ENCODE measurements at places on chromosomes 2 and 18.

DNA sequence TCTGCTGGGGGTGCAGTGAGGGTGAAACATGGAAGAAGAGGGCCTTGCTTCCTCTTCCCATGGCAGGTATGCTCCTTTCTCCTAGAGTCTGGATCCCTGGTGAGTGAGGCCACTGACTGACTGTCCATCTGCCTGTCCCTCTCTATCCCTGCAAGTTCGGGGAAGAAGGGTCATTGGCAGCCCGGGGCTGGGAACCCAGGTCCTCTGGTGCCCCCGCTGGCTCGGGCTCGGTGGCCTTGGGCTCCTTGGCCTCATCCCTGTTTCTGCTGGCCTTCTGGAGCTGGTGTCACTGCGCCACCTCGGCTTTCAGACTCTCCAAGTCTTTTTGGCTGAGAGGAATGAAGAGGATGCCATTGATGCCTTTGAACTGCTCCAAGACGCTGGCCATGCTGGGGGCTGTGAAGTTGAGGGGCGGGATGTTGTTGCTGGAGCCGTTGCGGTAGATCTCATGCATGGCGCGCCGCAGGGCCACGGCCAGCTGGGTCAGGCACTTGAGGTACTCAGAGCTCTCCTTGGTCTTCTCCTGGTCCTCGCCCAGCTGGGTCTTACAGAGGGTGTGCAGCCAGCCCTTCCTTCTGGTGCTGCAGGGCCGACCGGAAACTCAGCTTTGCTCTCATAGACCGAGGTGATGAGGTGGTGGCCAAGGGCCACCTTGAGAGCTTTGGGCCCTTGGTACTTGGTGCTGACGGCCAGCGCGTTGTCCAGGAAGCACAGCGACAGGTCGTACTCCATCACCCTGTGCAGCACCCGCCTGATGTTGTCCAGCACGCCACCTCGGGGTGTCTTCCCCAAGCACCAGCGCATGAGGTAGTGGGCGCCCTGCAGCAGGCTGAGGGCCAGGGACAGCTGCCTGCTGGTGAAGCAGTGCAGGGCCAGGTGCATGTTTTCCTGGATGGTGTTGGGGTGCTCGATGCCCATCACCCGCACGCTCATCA is 6.3 kb downstream of the MEP1B start:
- no peak for DNase-seq

DNA sequence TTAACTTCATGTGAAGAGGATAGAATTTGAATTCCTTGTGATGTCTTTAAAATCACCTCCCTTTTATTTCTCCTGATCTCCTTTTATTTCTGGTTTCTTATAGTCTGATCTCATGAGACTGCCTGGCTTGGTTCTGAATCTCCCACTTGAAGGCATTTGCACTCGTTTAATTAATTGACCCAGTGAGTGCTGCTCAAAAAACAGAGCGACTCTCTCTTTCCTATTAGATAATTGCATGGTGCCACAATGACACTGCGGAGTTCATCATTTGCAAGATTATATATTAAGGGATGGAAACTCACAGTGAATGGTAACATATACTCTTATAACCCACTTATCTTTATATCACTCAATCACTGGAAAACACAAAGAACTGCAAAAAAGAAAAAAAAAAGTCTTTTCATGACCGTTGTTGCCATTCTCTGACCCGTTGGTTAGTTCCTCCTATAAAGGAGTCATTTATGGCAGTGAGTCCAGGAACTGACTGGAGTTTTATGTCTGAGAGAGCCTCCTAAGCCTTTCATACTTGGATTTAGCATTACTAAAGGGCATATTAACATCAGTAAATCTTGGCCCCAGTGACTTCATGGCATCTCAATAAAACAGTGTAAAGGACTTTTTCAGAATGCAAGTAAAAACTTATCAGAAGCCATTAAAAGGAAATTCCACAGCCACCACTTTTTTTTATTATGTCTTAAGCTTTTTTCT is 103.3 kb upstream of the EPHA4 start:
- no peak for DNase-seq

- no peak for DNase-seq
Observed at GRCh38 chr2:6915399-6915798, 1.8 kb upstream of the RNF144A start.

GRCh38 chr2:11802782-11803191 is 56.4 kb downstream of the LPIN1 start:
- no peak for DNase-seq

DNA sequence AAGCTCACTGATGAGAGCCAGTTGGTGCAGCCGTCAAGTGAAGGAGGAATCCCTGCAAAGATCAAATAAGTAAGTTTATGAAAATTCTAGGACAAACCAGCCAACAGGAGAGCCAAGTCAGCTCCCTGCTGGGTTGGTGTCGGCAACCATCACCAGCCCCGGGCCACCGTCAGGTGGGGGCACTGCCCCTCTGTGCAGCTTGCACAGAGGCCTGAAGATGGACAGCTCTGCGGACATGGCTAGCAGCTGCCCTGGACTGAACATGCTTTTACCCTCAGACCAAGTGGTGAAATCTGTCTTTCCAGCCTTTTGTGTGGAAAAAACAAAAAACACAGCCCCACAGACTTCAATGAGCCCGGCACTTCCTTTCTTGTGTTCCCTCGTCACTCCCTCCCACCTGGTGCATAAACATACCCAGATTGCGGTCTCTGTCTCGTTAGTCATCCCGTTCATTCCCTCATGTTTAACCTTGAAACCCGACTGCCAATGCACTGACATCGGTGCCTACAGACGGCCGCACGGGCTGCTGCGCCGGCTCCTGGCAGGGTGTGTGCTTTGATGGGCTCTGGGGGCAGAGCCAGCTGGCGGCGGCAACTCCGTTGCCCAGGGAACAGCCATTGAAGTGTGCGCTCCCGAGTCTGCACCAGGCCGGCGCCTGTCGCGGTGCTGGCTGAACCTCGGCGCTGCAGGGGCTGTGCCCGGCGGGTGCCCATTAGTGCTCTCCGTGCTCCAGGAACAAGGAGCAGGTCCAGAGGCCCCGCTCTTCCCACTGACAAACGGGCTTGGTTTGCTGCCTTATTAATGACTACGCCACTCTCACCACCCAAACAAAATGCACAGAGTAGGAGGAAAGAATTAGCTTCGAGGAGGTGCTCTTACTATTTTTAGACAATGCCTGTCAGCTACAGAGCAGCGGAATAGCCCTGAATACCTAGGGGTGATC is 95.3 kb downstream of the EIPR1 start:
- DNase-seq, result no peak

DNA sequence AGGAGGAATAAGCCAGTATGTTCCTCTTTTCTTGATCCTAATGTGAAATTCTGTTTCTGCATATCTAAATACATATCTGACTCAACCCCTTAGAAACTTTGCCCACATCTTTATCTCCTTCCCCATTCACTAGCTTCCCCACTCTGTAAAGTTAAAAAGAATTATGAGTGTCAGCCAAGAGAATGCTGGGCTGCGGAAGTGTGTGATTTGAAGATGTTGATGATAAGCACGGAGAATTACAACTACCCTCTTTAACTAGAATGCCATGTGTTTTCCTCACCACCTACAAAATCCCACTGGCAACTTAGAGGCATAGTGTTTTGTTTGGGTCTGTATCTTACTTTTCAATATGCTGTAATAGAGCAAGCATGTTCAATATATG is 490.4 kb upstream of the FANCL start:
- no peak for DNase-seq

GRCh38 chr18:62280786-62281185 is 44.3 kb upstream of the TNFRSF11A start:
- no peak for DNase-seq

- DNase-seq, result no peak
Observed at GRCh38 chr2:191636235-191636543, 41.7 kb upstream of the NABP1 start.

GRCh38 chr18:5558851-5559250 is 15.1 kb upstream of the EPB41L3 start:
- no peak for DNase-seq

DNA sequence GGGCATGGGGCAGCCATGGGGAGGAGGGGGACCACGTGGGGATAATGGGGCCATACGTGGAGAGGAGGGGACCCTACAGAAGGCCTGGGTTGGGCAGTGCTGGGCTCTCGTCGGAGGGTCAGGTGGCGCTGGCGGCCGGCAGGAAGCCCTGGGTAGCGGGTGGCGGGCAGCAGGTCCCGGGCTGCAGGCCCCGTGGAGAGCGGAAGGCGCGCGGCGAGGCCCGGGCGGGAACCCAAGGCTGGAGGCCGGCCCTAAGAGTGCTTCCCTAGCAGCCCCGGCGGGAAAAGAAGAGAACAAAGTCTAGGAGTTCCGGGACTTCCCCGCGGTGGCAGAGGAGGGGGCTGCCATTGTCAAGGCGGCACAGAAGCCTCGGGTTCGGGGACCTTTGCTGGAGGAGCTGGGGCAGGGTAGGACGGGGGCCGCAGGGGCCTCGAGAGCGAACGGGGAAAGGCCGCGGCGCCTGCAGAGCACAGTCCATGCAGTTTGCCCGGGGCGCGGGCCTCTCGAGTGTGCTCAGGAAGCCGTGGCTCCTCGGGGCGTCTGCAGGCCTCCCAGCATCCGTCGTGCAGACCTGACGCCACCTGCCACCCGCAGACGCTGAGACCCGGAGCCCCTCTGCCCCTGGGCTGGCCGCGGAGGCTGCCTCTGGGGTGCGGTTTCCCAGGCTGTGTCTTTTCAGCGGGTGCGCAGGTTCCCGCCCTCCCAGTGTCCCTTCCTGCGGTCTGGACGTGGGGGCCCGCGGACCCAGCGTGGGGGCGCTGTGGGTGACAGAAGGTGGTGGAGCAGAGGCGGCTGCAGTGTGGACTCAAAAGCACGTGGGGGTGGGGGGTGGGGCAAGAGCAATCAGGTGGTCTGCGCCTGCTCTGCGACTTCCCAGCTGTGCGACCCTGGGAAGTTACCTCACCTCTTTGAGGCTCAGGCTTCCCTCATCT is 19.4 kb upstream of the NCL start:
- peak; percentile 44 for DNase-seq

GRCh38 chr2:160652236-160652635 is 158.6 kb upstream of the RBMS1 start:
- DNase-seq, result peak; percentile 72

DNA sequence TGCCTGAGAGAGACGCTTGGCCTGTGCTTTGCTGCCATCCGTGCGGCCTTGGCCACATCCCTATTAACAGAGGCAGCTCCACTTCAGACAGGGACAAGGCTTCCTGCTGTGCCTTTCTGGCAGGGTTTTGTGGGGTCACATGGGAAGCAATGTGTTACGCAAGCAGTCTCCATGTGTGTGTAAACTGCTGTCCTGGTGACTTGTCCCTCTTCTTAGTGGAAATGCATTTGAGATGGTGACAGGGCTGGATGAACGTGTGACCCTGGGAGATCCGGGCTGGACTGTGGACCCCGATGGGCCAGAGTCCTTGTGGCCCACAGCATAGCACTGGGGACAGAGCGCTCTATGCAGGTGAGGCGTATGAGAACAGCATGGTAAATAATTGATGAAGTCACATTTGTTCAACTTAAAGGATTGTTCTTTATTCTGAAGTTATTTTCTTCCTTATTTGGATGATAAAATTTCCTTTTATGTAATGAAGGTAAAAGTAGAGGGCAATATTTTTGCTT is 23.2 kb downstream of the ASB1 start:
- DNase-seq, result no peak

- no peak for DNase-seq
Observed at GRCh38 chr2:117562654-117563053, 251.8 kb upstream of the DDX18 start.

DNA sequence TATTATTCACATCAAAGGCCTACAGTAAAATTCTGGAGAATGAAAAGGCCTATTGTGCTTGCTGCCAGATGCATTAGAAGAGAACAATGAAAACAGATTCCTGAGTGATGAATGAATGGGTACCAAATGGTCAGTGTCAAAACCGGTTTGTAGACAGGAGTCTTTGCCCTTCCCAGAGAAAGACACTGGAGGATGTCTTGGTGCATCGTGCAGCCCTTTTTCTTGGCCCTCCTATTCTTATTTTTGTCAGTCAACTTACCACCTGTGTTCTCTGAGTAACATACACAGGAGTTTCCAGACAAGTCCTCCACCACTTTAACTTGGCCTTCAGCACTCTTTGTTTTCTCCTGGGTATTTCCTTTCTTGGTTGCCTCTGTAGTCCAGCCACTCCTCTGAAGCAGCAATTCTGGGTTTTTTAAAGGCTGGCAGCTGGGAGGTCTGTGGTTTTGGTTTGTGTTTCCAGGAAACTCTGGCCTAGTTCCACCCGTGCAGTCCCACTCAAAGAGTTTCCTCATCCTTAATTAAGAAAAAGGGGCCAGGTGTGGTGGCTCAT is 29.4 kb downstream of the PSTPIP2 start:
- peak; percentile 46 for DNase-seq

- no peak for DNase-seq
Observed at GRCh38 chr18:31232013-31232412, 69.4 kb upstream of the DSC1 start.

DNA sequence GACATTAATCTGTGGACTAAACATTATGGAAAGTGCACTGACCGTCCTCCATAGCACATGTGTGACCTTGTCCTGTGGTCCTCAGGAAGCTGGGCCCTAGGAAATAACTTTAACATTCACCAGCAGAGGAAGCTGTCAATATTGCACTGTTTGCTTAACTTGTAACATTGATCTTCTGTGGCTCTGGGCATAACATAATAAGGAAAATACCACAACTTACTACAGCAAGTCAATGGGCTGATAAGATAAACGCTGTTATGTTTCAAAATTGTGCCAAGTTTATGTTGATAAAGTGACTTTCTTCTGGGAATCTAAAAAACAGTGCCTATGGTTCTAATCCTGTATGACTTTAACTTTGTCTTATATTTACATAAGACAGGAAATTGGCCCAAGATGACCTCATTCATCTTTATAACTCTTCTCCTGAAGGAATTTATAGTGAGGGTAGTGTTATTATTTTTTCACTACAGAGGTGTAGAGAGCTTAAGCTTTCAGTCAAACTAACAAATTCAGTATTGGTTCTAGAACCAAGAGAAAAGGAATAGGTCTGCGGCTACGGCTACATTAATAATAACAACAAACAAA is 113.7 kb upstream of the MAP4K3 start:
- no peak for DNase-seq

- DNase-seq, result no peak
Observed at GRCh38 chr2:239295377-239296019, 105.3 kb downstream of the HDAC4 start.

DNA sequence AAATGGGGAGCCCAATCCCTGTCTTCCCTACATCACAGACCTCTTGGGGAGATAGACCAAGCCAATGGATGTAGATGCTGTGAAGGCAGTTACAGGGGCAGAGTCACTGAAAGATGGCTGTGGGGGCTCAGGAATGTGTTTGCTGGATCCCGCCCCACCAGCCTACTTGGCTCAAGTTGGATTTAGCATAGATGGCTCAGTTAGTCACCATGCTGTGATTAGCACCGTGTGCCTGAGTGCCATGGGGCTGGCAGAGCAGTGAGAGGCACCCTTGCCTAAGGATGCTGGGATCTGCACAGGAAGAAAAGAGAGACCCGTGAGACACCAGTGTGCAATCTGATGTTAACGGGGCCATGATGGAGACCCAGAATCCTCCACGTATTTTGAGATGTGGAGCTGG is 228.3 kb downstream of the DYSF start:
- no peak for DNase-seq
